ENCODE measurements at places on chromosomes 3 and 15.
A peak's percentile ranks its signal among the peaks of the same experiment; 100 is the strongest.

DNA sequence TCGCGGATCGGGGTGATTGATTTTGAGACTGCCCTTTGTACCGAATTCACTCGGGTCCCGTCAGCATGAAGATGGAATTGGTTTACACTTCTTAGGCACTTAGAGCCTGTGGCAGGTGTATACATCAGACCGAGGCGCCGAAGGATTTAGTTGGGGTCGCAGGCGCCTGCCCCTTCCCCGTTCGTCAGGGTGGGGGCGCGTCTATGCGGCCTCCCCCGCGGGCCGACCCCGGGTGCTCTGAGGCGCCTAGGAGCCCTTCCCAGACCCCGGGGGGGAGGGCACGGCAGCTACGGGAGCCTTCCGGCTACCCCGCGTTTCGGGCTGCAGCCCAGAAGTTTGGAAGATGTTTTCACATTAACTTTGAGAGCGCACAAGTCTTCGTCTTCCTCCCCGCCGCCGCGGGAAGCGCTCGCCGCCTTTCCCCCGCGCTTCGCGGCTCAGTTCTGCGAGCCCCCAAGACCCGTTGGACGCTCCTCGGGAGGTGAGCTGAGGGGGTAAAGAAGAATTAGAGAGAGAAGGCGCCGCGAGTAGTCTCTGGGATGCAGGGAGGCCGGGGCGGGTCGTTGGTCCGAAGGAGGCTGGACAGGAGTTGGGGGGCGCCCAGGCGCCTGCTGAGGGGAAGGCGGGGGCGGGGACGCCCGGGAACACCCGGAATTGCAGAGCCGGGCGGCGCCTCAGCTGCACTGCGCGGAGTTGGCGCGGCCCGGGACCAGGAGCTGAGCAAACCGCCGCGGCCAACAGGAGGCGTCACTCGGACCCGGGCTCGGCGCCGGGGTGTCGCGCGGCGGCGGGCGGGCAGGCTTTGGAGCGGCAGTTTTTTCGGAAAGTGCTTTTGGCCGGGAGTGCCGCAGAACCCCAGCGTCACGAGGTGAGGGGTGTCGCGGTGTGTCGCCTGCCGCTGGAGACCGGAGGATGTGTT, 780 bp downstream of the TIPARP start:
- peak; percentile 64 for DNase-seq

- no peak for DNase-seq
Measured at GRCh38 chr3:151483961-151484520, 23.2 kb upstream of the IGSF10 start.

- no peak for DNase-seq
Measured at GRCh38 chr15:69540622-69541021, 88.0 kb downstream of the RPLP1 start.

- no peak for DNase-seq
Measured at GRCh38 chr3:52086976-52087663, 30.7 kb upstream of the DUSP7 start.

All from ureter (tissue), 1 donor.